ENCODE measurements at places on chromosomes 2 and 18.

DNA sequence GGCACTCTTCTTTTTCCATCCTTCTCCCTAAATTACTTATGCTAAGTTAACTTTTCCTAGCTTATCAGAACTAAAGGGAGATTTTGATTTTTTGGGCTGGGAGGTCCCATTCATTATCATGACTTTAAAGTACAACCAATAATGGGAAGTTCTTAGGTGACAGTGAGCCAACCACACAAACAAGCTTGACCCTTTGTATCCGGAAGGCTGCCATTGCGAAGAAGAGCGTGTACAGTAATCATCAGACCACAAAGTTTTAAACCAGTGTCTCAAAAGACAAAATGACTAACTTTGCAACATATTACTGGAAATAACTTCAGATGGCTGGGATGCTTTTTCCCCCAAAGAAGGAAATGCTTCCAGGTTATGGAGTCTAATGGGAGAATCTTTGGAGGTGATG lies 298.1 kb downstream of the TGIF1 start:
- no peak for DNase-seq

DNA sequence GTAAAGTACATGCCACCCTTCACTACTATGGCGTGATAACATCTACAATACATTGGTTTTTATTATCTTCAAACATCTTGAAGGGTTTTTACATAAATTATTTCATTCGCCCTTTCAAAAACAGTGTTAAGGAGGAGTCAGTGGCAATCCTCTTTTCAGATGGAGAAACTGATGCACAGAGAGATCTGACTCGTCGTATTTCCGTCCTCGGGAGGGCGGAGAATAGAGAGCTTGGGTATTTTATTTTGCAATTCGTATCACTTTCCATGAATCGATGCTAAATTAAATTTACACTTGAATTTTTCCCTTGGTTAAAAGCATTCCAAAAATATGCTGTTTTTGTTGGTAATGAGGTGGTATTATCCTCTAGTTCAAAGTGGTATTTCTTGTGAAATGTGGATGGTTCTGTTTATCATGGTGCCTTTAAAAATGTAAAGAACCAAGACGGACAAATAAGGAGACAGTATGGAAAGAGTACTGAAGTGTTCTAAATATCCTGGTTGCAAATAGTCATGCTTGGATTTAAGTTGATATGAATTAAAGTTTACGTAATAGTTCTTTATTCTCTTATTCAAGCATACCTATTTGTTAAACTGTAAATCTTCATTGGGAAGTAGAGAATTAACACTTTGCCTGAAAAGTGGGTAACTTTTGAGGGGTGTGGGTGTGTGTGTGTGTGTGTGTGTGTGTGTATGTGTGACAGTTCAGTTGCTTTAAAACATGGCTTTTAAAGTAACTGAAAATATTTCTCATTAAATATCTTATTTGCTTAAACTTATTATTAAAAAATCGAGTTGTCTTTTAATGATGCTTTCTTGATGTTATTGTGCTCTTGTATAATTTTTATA lies 5.6 kb downstream of the PHLPP1 start:
- DNase-seq: no peak

- DNase-seq: no peak
Observed at GRCh38 chr2:144004742-144005141, 515.2 kb downstream of the ZEB2 start.

DNA sequence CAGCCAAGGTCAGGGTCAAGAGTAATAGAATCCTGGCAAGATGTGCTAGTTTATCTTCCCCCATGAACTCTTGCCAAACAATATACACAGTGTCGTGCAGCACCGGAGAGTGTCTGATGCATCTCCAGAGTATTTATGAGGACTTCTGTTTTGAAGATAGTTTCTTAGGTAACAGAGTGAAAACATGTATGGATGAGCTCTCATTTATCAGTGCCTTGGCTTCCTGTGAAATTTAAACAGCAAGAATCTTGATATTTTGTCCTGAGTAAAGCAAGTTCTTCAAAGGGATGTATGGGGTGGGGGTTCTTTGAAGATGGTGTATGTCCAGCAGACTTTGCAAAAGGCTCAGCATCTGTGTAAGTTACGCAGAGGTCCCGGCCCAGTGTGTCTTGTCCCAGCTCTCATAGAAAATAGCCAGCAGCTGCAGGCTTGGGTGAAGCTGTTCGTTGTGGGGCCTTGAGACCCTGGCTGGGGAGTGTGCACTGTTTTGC lies 361.0 kb upstream of the NT5C1B start:
- DNase-seq: no peak

DNA sequence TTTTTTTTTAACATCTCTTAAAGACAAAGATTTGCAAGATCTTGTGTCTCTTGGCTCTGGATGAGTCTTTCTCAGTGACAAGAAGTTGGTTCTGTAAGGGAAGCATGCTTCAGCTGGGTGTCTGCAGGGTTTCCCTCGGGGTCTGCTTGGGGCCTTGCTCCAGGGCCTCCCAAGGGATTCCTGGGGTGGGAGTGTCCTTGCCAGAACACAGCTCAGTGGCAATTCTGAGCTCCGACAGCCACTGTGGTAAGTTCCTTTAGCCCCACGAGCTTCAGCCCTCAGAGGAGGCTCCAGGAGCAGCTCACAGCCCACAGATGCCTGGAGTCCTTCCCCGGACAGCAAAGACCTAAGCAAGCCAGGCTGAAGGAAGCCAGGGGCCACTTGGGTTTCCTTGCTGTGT lies 52.4 kb downstream of the EMX1 start:
- DNase-seq: no peak

DNA sequence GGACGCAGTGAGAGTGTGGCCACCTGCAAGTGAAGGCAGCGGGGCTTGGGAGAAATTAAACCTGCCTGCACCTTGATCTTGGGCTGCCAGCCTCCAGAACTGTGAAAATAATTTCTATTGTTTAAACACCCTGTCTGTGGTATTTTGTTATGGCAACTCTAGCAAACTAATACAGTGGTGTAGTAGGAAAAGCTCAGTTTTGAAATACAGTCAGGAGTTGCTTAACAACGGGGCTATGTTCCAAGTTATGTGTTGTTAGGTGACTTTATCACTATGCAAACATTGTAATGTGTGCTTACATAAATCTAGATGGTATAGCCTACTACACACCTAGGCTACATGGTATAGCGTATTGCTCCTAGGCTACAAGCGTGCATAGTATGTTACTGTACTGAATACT lies 93.4 kb upstream of the FN1 start:
- DNase-seq: no peak

All from stimulated activated CD8-positive, alpha-beta memory T cell treated with anti-CD3 and anti-CD28 coated beads, Interleukin-12 subunit alpha, Interleukin-12 subunit beta, amount 100 ng/mL, for 1 hour (primary cell).